ENCODE measurements at places on chromosomes 12 and 14.

DNA sequence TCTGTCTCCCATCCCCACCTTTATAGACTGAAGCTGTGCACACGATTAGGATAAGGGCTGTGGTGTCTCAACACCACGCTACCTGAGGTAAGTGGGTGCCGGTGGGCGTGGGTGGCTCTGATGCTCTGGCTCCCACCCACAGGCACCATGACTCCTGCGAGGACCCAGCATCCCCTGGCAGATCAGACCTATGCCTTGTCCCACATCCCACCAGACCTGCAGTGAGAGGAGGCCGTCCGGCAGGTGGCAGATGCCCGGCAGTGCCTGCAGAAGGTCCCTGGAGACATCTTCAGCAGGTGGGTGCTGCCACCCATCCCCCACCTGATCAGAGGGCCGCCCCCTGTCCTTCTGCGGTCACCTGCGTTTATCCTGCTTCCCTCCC is 104.4 kb upstream of the PRB2 start:
- no peak for DNase-seq

- no peak for DNase-seq
Observed at GRCh38 chr14:104220215-104221070, 82.1 kb downstream of the KIF26A start.

DNA sequence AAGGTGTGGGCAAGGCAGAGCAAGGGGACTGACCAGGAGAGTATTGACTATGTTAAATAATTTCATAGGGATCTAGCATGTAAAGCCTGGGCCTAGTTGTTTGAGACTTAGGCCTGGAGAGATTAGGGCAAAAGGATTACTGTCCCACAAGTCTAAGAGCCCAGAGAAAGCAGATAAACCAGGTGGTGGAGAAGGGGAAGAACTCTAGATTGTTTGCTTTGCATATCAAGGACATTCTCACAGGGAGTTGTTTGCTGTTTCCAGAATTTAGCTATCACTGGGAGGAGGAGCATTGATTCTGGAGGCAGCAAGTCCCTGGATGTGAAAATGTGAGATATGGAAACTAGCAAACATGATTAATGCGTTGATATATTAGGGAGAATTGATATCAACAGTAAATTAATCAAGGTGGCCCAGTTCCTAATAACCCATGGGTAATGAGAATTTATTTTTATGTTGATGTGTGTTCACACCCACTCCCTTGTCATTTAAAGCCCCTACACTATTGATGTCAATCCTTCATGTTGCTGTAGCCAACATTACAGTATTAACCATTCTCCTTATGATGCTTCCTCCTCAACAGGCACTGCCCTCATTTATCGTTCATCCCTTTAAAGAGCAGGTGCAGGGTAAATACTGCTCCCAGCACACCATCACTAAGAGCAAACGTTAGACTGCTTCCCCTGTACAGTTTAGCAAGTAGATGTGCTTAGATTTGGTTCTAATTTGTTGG is 1666.7 kb upstream of the FLRT2 start:
- DNase-seq, result no peak

GRCh38 chr12:4603421-4603820 is 41.4 kb downstream of the DYRK4 start:
- no peak for DNase-seq

DNA sequence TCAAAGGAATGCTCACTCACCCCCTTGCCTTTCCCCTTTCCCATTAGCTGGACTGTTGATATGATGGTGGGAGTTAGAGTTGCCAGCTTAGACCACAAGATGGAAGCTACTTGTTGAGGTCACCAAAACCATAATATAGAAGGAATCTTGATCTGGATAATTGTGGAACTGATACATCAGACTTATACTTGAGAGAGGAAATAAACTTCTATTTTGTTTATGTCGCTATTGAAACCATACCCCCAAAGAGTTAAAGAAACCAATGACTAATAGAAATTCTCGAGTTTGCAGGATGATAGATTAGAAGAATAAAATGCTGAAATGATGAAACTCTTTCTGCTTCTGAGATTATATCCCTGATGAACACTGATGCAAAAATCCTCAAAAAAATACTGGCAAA is 37.9 kb downstream of the TDG start:
- no peak for DNase-seq

DNA sequence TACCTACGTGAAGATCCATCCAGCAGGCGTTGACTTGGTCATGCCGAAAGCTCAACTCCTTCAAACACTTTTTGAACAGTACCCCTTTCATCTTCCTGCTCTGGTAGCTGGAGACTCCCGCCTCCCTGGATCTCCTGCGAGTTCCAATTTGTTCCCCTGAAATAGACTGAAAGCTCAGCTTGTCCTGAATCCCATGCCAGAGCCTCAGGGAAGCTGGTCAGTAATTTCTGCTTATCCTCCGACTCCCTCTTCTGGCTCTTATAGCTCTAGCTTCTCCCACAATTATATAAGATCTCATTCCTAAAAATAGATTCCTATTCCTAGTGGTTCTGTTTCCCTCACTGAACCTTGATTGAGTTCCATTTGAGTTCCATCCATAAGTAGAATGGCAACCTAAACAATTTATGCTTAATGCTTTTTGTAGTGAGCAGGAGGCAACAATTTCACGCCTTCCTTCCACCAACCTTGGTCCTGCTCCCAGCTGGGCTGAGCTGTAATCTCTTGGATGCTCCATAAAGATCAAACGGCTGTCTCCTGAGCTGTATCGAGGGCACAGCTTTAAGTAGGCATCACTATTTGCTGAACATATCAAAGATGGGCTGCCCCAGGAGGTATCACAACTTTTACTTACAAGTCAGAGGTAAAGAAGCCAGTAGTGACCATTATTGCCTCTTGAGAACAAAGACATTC is 8.0 kb upstream of the TMEM132C start:
- no peak for DNase-seq

GRCh38 chr12:66304296-66304900 is 2.1 kb downstream of the HELB start:
- no peak for DNase-seq

DNA sequence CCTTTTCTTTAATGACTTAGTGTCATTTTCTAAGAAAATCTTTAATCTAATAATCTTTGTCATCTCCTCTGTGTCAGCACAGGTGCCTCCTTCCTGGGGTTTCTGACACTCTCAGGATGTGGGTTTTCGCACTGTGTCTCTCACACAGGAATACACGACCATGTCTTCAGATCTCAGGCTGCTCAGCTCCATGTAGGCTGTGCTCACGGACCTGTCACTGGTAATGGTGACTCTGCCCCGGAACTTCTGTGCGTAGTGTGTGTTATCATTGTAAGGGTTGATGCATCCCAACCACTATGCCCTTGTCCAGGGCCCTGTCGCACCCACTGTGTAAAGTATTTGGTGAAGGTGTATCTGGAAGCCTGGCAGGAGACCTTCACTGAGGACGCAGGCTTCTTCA is 647.8 kb downstream of the TMEM121 start:
- no peak for DNase-seq

- DNase-seq, result no peak
Observed at GRCh38 chr12:66956300-66956699, 277.4 kb upstream of the GRIP1 start.

DNA sequence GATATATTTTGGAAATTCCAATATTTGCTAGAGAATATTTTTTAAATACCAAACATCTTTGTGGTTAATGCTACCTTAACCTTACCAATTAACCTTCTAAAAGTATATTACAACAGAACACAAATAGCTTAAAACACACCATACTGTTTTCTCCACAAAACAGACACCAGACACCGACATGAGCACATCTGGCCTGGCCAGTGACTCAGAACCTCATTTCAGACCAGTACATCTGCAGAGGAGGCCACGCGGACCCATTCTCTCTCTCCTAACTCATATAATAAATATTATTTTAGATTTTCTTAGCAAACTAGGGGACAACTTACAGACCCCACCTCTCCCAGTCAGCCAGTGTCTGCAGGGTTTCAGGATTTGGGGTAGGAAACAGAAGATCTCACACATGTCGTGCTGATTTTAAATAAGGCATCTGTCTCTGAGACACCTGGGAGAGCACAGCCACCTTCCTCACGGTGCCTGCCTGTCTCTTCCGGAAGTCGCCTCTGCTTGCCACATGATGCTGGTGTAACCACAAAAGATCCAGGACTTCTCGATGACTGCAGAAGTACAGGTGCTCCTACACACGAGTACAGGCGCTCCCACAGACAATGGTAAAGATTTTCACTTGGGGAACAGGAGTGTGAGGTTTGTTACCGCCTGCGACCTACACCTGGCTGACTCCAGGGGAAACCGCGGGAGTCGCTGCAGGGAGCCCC is 9.7 kb upstream of the ANKLE2 start:
- no peak for DNase-seq

DNA sequence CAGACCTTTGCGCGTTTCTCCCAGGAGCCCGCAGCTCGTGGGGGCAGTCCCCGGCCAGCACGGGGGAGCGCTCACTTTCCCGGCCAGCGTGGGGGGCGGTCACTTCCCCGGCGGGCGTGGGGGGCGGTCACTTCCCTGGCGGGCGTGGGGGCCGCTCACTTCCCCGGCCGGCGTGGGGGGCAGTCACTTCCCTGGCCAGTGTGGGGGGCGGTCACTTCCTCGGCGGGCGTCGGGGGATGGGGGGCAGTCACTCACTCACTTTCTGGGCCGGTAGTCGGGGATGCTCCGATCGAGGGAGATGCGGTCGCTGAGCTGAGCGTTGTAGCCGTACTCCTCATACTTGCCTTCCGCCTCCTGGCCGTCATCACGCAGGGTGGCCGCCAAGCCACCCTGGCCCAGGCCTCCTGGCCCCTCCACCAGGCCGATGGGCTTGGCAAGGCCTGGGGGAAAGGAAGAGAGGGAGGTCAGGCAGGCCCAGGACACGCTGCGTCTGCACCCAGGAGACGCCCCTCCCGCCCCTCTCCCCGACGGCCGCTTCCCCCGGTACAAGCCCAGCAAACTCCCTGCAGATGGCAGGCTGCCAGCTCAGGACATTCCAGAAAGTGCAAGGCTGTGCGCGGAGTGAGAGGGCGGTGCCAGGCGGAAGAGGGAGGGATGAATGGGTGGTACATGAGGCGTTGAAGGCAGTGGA is 43.3 kb downstream of the GALNT9 start:
- DNase-seq, result no peak

DNA sequence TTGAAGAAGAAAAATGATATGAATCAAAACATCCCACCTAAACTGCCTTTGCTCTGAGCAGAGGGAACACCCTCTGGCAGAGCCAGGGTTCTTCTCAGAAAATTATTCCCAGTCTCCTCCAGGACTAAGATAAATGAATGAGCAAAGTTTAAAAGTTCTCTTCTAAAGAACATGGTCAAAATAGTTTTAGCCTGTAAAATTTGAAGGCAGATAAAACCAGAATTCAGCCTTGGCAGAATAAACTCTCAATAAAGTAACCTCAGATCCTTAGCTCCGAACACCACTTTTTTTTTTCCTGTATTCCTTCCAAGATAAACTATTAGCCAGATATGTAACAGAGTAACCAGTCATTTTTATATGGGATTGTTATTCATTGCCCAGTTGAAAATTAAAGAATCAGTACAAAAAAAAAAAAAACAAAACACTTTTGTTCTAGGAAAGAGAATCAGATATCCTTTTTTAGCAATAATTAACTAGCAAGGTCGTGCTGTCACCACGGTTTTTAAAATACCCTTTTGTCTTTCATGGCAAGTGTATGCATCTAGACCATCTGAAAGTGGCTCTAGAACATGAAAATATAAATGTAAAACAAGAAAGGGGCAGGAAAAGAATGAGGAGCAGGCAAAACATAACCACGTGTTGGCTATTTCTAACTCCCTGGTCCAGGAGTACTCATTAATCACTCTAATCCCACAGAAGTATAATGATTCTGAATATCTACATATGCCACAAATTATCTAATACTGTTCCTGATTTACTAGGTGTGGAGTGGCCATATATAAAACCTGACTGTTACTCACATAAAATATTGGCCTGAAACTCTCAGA is 60.8 kb downstream of the CAPZA3 start:
- DNase-seq, result no peak

GRCh38 chr14:40525314-40525713 is 1081.4 kb upstream of the LRFN5 start:
- DNase-seq, result no peak

DNA sequence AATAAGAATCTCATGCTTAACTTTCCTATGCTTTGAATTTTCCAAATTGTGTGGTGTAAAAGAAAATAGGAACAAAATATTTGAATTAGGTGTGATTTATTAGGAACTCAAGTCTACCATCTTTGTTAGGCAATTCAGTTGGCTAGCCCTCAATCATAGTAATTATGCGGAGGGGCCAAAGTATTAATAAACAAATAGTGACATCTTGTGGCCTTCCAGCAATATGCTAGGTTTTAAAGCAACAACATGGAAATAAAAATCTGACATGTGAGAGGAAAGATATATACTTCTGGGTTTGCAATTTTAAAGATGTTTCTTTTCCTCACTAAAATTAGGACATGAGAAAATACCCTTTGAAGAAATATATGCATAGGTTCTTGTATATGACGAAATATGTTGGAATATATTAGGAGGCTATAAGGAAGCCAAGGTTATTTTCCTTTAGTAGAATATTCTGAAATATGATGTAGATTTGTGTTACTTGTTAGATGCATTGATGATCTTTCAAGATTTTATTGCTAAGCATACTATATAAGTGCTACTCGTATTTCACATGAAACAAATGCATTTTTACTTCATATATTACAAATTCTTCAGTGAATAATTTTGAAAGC is 200.4 kb downstream of the PTPRO start:
- no peak for DNase-seq

DNA sequence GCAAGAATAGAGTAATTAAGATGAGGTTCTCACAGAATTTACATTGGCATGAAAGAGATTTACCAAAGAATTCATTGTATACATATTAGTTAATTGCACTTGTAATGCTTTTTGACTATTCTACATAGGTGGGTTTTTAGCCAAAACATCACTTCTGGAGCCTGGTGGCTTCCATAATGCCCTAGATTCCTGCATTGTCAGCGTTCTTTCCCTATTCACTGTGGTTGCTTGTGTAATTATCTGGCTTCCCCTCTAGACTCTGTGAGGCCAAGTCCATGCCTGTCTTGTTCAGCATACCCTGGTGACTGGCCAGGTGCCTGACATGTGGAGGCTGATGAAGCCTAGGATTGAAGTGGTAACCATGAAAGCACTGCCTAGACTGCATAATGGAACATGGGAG is 41.2 kb downstream of the TDP1 start:
- DNase-seq, result no peak

GRCh38 chr12:62581288-62582064 is 114.8 kb downstream of the MON2 start:
- DNase-seq, result no peak

GRCh38 chr14:81465507-81466228 is 65.5 kb upstream of the STON2 start:
- DNase-seq, result no peak

DNA sequence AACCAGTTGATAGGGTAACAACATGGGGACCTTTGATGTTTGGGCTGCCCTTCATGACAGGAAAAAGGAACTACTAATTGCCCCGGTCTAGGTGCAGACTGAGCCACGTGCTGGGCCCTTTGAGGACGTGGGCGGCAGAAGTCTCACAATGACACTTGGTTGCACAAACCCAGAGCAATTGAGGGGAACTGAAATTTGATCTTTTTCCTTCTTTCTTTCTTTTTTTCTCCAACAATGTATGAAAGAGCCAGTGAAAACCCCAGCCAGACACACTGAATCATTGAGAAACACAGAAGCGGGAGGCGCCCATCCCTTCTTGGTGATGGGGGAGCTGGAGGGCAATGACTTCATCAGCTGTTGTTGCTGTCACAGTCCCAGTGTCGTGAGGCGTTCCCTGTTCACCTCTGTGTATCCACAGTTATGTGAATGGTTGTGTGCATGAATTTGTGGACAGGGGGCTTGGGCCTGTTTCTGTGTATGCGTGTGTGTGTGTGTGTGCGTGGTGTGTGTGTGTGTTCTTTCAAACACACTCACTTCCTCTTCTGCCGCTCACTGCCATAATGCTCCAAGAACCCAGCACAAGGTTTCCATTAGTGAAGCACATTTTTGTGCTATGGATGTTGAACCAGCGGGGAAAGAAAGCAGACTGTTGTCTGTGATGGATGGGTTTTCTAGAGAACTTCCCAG is 137.5 kb upstream of the CCND2 start:
- DNase-seq, result no peak
